ENCODE measurements at places on chromosomes 6 and 20. TPM values are rescaled to one million over a fixed set of nuclear protein-coding genes. Genes with fewer than 3 reads are reported as not detected.

PACSIN1 gene
- polyA plus RNA-seq, result 1.1 TPM

ENPP1 gene
- polyA plus RNA-seq, result 11.0 TPM

SYNDIG1 gene
- polyA plus RNA-seq, result 4.1 TPM

SLC26A8 gene
- polyA plus RNA-seq, result 0.17 TPM

ASIP gene
- polyA plus RNA-seq, result 0.68 TPM

RPL10A gene
- 2,463 TPM for polyA plus RNA-seq

TRIM31 gene
- not detected for polyA plus RNA-seq

EMILIN3 gene
- 19.7 TPM for polyA plus RNA-seq

HSPA1L gene
- polyA plus RNA-seq, result 3.7 TPM

HTR1B gene
- not detected for polyA plus RNA-seq

IPCEF1 gene
- polyA plus RNA-seq, result 2.0 TPM

HSPA12B gene
- polyA plus RNA-seq, result 25.5 TPM

GHRH gene
- polyA plus RNA-seq, result not detected

HTR1E gene
- not detected for polyA plus RNA-seq

COL9A3 gene
- polyA plus RNA-seq, result 10.6 TPM

MICA gene
- polyA plus RNA-seq, result 6.7 TPM

HLA-DMA gene
- 9.5 TPM for polyA plus RNA-seq

Data from hindlimb muscle (tissue), 1 donor.